ENCODE measurements at places on chromosomes 2 and 18.

DNA sequence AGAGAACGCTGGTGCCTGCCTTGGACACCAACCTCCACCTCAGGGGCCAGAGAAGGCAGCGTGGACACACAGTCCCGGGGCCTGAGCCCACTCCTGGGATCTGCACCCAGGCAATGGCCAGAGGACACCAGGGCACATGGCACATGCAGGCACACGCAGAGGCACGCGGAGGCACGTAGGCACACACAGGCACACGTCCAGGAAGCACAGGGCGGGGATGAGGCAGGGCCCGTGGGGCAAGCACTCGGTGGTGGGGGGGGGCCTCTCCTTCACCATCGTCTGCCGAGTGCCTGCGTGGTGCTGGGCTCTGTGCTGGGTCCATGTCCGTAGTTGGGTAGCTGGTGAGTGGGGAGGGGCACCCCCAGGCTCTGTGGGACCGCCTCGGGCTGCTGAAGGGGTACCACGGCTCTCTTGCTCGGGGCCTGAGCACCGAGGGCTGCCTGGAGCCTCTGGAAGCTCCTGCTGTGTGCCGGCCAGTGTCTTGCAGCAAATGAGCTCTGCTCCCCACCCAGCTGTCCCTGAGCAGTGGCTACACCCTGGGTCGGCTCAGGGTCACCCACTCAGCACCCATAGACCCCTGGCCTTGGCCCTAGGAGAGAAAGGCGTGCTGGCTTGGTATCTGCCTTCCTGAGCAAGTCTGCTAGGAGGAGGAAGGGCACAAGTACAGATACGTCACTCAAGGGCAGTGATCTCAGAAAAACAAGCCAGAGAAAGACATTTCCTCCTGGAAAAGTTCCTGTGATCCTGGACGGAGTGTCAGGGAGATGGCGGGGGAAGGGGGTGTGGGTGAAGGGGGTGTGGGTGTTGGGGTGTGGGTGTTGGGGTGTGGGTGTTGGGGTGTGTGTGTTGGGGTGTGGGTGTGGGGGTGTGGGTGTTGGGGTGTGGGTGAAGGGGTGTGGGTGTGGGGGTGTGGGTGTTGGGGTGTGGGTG is 26.4 kb downstream of the RTP5 start:
- peak; percentile 62 for DNase-seq

DNA sequence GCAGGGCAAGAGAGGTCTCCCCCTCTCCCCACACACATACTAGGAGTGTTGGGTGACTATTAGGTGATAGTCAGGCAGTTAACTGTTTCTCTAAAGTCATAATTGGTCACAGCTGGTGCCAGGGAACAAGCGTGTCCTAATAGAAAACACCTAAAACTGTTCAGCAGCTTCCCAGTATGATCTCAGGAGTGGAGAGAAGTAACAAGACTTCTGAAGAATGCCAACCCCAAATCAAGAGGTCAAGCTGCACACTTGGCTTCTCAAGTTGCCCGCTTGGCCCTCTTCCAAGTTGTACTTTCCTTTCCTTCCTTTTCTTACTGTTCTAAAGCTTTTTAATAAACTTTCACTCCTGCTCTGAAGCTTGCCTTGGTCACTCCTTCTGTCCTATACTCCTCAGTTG is 22.4 kb upstream of the STAT1 start:
- DNase-seq = no peak

DNA sequence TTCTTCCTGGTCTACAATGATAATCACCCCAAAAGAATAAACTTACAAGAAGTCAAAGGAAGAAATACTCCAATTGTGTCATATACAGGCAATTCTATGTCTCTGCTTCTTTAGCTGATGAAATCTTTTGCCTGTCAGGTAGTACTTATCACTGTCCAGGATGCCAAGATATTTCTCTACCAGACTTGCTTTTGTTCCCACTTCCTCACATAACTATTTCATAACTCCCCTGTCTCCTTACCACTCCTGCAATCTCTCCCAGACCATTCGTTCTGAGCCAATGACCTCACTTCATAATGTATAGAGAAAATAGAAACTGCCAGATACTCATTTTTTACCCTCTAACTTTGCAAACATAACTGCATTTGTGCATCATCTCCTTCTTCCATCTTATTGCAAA is 39.1 kb downstream of the HNMT start:
- DNase-seq = no peak

- no peak for DNase-seq
Observed at GRCh38 chr2:233424154-233424951, 70.1 kb downstream of the DGKD start.

- DNase-seq = no peak
Observed at GRCh38 chr2:172693037-172693436, 42.6 kb upstream of the RAPGEF4 start.

- no peak for DNase-seq
Observed at GRCh38 chr18:10391506-10391905, 62.9 kb upstream of the APCDD1 start.

GRCh38 chr2:30296496-30296895 is 65.2 kb downstream of the LBH start:
- no peak for DNase-seq

All from WERI-Rb-1 (cell line).